ENCODE measurements at places on chromosomes 3 and 15.

GRCh38 chr3:101266566-101266965, 53.8 kb downstream of the IMPG2 start:
- DNase-seq = no peak

DNA sequence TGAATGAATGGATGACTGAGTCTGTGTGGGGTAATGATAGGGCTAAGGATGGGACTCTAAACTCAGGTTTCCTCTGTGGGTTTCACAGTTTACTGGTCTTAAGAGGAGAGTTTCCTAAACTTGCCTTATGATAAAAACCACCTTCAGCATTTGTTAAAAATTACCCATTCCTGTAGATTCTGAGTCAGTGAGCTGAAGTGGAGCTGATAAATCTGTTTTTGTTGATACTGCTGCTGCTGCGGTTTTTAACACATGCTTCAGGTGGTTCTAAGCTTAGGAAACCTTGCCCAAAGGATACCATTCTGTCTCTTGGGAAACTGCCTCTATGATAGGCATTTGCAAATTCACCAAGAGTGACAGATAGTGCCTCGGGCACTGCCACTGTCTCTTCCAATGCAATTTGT, 52.6 kb downstream of the MECOM start:
- DNase-seq = no peak

- peak; percentile 26 for DNase-seq
Observed at GRCh38 chr3:155064920-155065319, 15.2 kb upstream of the MME start.

GRCh38 chr3:10011631-10012030, 14.6 kb upstream of the FANCD2 start:
- DNase-seq = no peak

DNA sequence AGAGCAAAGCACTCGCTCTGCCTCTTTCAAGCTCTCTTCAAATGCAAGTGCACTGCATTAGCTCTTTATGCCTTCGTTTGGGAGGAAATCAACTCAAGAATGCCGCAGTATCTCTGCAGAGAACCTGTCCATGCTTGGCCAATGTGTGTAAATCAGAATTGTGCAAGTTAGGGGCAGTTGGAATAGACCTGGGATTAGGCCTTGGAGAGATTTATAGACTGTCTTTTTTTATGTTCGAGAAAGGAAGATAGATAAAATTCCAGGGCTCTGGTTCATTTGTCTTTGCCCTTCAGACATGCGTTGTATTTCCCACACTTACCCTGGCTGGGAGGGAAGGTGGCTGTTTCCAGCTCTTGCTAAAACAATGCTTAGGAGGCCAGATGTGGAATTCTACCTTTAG, 163.7 kb downstream of the MOBP start:
- DNase-seq = no peak

GRCh38 chr15:66105286-66106265, 148.0 kb downstream of the MEGF11 start:
- DNase-seq = no peak

DNA sequence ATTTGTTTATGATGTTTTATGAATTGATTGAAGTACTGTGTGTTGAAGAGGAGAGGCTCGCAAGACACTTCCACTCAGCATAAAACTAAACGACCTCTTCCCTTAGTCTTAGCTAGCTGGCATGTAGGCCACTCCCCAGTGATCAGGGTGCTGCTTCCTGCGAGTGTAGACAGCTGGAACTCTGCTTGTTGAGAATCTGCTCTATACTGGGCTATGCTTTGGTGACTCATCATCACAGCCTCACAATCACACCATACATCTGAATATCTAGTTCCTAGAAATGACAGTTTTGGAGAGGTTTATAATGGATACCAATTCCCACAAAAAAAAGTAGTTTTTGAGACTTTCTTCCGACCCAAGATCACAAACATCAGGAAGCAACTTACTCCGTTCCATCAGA, 1.5 kb upstream of the SLC24A5 start:
- no peak for DNase-seq

DNA sequence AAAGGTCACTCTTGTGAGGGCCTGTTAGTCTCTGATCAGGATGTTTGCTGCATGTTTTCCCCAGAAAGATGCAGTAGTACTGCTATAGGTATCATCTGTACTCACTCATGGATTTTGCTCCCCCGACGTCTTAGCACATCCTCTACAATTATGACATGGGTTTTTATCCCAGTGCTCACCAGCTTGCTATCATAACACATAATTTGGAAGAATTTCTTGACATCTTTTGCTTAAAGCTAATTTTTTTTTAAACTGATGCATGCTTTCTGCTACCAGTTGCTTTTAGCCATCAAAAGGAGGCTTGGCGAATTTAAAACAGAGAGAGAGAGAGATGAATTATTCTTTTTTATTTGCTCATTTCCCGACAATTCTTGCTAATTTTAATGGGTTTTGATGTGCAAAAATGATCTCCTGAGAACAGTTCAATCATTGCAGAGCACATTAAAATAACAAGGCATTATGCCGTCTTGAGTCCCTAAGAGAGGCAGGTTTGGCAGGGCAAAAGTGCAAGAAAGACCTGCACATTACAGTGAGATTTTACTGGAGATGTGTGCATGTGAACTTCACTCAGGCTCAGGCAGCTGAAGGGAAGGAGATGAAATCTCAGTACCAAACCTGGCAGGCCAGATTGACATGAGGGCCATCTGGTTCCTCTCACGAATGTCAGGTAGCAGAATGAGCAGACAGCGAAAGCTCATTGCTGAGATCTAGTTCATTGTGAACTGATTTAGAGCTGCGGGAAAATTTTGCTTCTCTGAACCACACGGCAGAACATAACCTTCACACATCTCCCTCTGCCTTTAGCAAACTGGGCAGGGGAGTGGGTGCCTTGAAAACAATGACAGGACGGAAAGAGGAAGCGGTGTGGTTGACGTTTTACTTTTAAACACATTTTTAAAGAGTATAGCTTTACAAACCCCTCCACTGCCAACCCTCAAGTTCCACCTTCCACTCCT, 25.9 kb upstream of the GOLGA8B start:
- DNase-seq = peak; percentile 20

DNA sequence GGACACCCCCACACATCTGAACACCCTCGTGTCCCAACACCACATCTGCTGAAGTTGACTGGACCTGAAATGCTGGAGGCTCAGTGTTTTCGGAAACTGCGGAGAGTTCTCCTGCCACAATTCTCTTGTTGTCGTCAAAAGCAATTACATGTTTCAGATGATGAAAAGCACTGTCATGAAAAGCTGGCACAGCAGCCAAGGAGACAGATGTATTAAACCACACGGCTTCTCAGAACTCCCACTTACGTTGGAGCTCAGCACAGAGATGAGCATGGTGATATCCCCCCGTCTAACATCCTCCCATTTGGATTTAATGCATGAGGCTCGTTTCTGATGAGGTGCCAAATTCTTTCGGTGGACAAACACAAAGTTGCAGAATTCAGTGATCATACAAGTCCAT, 180.1 kb downstream of the RORA start:
- DNase-seq = no peak

- no peak for DNase-seq
Observed at GRCh38 chr3:147428754-147429153, 19.6 kb downstream of the ZIC1 start.

- DNase-seq = no peak
Observed at GRCh38 chr3:162780313-162780712, 1283.7 kb downstream of the OTOL1 start.

DNA sequence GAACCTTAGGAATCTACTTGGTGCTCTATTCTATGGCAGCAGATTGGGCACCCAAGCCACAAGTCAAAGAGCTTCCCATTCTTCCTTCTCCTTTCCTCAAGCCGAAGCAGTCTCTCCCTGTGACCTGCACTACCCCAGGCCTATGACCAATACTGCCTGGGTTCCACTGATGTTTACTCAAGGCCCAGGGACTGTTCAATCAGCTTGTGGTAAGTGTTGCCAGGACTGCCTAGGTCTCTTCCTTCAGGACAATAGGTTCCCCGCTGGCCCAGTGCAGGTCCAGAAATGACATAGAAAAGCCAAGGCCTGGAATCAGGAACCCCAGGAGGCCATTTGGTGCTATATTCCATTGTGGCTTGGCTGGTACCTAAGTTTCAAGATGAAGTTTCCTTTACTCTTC, 397.9 kb downstream of the ZIC4 start:
- no peak for DNase-seq

DNA sequence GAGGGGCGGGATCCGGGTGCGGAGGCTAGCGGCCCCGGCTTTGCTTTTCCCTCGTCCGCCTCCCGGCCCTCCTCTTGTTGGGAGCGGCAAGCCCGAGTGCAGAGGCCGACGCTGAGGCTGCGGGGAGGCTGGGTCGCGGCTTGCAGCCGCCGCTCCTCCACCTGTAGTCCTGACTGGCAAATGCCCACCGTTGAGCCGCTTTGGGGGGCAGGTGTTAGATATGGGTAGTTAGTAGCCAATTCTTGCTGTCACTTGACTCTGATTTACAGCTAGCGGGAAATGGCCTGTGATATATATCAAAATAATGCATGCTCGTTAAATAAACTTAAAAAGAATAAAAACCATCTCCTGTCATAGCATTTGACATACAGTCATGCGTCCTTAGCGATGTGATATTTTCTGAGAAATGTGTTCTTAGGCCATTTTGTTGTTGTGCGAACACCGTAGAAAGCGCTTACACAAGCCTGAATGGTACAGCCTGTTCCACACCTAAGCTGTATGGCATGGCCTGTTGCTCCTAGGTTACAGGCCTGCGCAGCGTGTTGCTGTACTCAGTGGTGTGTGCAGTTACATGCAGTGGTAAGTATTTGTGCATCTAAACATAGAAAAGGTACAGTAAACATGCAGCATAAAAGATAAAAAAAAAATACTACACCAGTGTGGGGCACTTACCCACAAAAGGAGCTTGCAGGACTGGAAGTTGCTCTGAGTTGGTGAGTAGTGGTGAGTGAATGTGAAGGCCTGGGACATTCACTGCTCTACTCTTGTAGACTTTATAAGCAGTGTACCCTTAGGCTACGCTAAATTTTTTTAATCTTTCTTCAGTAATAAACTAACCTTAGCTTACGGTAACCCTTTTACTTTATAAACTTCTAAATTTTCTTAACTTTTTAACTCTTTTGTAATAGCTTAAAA, 873 bp downstream of the CAPN7 start:
- peak; percentile 38 for DNase-seq

DNA sequence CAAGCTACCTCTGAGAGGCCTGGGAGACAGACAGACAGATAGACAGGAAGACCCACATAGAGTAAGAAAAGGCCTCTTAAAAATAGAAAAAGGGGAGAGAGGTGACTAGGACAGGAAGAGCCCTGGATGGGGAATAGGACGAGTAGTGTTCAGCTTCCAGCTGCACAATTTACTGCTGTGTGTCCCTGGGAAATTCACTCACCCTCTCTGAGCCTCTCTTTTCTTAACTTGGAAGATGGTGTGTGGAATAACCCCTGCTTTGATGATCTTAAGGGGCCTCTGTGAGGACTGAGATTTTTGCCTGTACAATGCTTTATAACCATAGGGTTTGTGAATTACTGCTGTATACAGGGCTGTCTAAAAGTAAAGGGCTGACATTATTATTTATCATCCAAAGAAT, 37.5 kb downstream of the FEM1B start:
- peak; percentile 1 for DNase-seq

- no peak for DNase-seq
Observed at GRCh38 chr15:34284937-34285336, 52.6 kb downstream of the SLC12A6 start.

DNA sequence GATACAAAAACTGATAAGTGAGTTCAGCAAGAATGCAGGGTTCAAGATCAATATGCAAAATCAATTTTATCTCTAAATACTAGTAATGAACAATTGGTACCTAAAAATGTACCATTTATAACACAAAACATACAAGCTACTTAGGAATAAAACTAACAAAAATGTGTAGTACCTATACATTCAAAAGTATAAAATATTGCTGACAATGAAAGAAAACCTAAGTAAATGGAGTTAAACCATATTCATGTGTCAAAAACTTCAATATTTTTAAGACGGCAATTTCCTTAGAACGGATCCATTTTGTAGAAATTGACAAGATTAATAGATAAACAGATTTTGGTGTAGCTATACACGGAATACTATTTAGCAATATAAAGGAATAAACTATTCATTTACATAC, 343.1 kb upstream of the CCDC54 start:
- DNase-seq = no peak

DNA sequence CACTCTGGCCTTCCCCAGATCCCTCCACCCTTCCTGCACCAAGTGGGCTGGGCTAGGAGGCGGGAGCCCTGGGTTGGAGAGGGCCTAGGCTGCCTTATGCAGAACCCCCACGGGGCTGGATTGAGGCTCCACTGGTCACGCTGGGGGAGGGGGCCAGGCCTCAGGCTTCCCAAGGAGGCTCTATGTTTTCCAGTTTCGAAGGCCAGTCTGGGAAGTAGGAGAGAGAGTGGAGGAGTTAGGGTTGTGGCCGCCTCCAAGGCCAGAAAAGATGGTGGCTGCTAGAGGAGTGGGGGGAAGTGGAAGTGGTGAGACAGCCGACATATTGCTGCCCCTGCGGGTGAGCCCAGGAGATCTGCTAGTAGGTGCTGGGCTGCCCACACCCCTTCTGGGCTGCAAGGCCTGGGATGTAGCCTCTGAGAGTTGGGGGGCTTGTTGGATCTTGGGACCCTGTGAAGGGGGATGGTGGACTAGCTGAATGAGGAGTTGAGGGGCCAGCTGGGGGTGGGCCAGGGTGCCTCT, 1.2 kb downstream of the GNAI2 start:
- DNase-seq = peak; percentile 64

- no peak for DNase-seq
Observed at GRCh38 chr3:81308306-81308705, 453.1 kb downstream of the GBE1 start.

DNA sequence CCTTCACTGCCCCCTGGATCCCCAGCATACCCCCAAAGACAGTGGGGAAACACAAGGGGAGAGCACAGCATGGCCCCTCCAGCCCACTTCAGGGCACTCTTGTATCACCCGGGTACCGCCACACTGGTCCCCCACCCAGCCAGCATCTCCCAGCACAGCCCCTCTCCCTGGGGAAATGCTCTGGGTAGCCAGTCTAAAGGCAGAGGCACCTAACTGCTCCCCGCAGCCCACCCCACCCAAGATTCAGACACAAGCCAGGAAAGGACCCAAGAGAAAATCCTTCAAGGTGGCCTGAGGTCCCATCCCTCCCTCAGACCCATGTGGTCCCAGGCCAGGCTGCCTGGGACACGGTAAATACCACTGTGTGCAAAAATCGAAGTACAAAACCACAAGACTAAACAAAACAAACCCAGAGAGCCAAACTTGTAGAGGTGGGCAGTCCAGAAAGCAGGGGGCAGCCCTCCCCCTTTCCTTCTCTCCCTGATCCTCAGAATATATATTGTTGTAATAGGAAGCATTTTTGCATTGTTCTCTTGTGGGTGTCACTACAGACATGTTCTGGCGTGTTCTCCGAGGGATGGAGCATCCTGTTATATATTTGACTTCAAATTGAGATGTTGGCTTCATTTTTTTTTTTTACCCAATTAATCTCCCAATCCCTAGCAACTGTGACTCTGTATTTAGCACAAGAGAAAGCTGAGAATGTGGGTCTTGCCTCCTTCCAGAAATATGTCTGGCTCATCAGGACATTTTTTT, 51.7 kb downstream of the GRIP2 start:
- no peak for DNase-seq
